Ureter (tissue), 1 donor: ENCODE measurements at places on chromosomes 2 and 18. TPM values are rescaled to one million over a fixed set of nuclear protein-coding genes. Genes with fewer than 3 reads are reported as not detected.
A peak's percentile ranks its signal among the peaks of the same experiment; 100 is the strongest.

- no peak for DNase-seq
These were observed 81.6 kb downstream of the SH3RF3 start for GRCh38 chr2:109210431-109211200.

DNA sequence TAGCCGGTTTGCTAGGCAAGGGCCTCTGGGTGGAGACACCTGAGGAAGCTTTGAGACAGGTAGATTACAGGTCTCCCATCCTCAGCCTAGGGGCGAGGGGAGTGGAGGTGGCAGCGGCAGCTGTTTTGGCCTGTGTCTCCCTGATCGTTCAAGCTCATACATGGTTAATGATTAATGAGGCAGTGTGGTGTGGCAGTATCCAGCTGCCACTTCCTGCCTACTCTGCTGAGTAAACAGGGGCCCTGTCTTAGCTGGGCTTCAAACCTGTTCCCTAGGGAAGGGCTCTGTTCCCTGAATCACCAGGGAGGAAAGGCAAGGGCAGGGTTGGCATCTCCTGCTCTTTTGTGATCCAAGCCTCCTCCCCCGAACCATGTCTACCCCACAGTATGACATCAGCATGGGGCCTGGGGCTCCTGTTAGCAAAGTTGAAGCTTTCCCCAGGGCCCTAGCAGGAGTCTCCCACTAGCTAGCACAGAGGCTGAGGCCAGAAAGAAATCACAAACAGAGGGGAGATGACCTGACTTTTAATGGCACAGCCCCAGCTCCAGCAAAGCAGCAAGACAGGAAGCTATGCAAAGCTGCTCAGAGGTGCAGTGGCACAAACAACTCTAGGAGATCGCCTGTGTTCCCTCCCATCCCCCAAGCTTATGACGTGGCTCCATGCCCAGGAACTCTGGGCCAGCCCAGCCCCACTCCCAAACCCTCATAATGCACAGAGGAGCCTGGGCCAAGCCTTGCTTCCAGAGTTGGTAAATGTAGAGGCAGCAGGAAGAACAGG lies 3.7 kb upstream of the TUBA4B start:
- peak; percentile 90 for DNase-seq

Gene ADRA2B
- 1.1 TPM for total RNA-seq

- no peak for DNase-seq
These were observed 4.2 kb upstream of the IWS1 start for GRCh38 chr2:127530245-127531140.
